ENCODE measurements at places on chromosomes 4 and X.

GRCh38 chrX:48558271-48558670, 16.0 kb upstream of the RBM3 start:
- peak; percentile 4 for DNase-seq

DNA sequence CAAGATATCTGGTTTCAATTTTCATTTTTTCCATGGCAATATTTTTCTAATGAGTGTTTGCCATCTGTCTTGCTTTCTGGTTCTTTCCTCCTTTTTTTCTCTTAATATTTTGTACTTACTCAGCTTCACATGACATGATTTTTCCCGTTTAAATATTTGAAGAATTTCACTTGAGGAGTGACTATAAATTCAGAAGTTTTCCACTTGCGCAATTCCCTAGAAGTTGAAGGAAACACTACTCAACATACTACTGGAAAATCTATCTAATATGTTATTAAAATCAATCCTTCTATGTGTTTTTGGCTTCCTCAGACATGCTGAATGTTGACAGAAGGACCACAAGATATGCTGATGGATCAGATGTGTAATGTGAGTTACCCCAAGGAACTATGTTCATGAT, 36.8 kb upstream of the BANK1 start:
- no peak for DNase-seq

DNA sequence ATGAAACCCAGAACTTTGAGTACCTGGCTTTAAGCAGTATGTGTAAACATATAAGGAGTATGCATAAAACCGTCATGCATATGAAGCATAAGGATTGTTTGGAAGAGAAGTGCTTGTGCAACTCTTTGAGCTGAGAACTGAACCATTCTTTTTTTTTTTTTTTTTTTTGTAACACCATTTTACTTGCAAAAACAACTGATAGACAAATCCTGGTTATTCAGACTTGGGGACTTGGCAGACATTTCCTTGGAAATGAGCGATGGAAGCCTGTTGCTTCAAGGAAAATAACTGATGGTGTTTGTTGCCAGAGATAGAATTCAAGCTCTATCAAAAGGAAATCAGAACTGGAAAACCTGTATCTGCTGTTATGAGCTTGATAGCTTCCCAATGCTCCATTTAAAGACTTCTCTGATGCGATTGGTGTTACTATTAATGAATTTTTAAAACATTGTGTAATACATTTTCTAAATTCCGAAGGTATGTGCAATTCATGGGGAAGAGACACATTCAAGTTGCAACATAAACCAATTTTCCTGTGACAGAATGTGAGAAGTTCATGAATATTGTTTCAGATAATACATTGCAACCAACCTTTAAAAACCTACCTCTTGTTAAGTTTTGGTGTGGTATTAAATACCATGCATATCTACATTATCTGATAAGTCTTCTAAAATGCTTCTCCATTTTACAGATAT, 47.0 kb upstream of the FAT1 start:
- no peak for DNase-seq

GRCh38 chr4:15691346-15692135, 9.9 kb downstream of the FAM200B start:
- DNase-seq, result peak; percentile 81

DNA sequence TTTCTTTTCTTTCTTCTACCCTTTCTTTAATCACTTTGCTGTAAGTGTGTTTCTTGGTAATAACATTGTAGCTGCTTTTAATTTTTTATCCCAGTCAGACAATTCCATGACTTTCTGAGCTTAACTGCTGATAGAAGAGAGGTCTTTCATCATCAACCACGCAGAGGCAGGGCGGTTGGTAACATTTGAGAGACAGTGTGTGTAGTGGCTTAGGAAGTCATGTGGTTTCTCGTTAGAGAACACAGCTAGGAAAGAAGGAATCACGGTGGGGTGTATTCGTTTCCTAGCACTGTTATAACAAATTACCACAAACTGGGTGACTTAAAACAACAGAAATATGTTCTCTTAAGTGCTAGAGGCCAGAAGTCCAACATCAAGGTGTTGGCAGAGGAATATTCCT, 11.5 kb downstream of the PRPS2 start:
- no peak for DNase-seq

DNA sequence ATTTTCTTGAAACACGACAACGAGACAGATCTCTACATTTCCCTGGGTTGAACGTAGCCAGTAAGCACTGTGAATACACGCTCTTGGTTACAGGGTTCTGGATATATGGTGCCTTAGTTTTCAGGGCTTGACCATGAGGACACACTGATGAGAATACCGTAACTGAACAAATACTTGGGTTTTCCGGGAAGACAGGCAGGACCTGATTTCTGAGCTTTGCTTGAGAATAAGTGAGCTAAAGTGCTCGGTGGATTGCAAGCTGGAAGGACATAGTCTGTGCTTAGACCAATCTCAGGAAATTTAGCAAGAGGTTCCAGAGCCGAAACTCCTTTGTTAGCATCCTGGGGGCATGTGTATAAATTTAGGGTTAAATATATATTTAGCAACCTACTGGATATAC, 876 bp upstream of the TACR3 start:
- no peak for DNase-seq

DNA sequence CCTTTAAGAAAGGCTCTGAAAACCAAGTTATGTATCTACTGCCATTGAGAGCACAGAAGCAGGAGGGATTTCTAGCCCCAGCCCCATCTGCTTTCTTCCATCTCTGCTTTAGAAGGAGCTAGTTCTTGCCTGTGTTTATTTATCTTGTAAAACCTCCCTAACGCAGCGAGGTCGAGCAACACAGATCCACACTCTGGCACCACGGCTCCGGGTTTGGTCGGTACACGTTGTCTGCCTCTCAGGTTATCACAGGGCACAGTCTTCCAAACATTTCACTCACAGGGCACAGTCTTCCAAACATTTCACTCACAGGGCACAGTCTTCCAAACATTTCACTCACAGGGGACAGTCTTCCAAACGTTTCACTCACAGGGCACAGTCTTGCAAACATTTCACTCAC, 69.7 kb upstream of the TLR3 start:
- DNase-seq, result no peak

- no peak for DNase-seq
Observed at GRCh38 chr4:35938936-35939335, 305.4 kb downstream of the ARAP2 start.

DNA sequence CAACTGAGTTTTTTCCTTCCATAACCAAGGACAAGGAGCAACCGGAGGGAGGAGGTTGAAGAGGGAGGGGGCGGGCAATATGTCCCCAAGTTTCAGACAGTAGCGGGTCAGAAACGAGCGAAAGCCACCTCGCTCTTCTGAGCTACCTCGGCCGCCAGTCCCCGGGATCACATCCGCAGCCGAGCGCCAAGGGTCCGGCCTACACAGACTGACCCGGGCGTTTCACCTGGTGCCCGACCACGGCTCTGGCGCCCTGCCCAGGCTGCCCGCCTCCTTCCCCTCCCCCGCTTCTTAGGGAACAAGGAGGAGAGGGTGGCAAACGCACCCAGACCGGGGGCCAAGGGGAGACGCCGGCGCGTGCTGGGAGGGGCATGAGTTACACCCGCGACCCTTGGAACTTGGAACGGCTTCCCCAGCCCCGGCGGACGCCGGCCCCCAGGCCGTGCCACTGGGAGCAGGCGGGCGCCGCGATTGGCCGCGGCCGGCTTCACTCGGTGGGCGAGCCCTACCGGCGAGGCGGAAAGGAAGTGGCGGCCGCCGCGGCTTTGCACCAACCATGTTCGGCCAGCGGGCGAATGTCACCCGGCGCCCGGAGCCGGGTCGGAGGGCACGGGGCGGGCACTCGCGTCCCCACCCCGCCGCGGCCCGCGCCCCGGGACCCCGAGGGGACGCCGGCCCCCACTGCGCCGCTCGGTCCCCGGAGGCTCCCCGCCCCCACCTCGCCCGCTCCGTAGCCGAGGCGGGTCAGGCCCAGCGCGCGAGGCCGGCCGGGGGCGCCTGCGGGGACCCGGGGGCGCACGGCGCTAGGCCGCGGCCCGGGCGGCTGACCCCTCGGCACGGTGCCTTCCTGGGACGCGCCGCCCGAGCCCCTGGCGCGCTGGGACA, 1.5 kb downstream of the IRF2 start:
- peak; percentile 73 for DNase-seq

DNA sequence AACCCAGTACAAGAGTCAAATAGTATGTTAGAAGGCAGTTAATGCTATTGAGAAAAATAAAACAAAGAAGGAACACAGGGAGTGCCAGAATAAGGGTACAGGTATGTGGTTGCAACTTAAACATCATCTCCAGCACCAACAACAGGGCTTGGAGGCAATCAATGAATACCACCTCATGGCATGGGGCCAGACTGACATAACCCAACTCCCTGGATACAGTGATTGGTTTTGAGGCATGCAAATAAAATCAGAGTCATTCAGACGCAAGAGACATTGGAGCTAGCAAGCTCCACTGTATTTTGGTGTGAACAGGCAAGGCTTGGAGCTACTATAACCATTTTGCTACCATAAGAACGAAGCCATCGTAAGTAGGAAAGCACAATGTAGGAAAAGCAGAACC, 56.7 kb downstream of the PPP3CA start:
- DNase-seq, result no peak

- DNase-seq, result no peak
Observed at GRCh38 chr4:97262769-97263168, 880.5 kb downstream of the STPG2 start.

DNA sequence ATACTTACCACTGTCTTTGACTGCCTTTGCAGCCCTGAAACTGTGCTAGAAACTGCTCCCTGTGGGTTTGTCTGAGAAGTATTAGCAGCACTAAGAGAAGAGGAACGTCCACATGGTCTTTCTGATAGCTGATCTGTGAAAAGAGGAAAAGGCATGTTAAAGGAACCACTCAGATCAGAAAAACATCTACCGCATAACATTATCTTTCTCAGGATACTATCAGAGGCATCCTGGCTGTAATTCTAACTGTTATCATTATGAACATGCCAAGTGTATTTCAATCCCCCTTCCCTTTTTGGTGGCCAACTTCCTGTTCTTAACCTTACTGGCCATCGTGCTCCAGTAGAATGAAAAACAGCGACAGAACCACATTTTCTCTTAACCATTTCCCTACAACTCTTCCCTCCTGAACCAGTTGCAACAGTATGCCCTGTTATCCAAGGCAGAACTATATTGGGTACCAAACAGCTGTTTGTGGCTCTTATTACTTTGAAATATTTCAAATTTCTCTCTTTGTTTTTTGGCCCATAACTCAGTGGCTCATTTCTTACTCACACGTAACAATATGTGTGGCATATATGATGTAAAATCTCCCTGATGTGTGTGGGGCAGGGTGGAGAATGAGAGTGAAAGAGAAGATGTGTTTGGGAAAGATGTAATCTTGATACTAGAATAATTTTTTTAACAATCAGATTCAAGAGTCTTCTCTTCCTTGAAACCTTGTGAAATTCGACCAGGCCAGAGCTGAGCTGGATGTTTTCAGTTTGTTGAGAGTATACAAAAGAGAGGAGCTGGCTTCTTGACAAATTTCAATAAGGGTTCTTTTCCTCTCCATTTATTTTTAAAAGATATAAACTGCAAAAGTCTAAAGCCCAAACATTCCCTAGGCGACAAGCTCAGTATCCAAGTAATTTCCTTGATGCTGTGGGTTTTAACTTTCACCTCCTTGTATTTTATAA, 35.2 kb downstream of the ARHGEF6 start:
- DNase-seq, result no peak

GRCh38 chr4:145881576-145881975, 57.0 kb downstream of the ZNF827 start:
- DNase-seq, result no peak

- no peak for DNase-seq
Observed at GRCh38 chr4:1344696-1345095, 2.3 kb upstream of the UVSSA start.
